Stimulated activated effector memory CD8-positive, alpha-beta T cell treated with anti-CD3 and anti-CD28 coated beads, Interleukin-12 subunit alpha, Interleukin-12 subunit beta, amount 100 ng/mL, for 72 hours (primary cell): ENCODE measurements at places on chromosomes 7 and 10.

DNA sequence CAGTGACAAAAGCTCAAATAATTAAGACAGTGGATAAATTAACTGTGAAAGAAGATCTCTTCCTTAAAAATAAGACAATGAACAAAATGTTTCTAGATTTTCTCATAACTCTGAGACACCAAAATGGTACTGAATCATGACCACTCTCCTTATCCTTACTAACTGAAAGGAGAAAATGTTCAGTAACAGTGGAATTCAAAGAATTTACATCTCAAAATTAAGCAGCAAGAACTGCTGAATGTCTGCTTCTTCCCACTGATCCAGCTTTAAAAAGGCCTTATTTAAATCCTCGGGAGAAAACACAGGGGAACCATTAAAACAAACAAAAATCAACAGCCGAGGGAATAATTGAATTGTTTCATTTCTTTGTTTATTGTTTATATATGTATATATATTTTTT, 27.3 kb upstream of the PLXDC2 start:
- DNase-seq = no peak

GRCh38 chr7:105656922-105657521, 75.7 kb upstream of the EFCAB10 start:
- peak; percentile 73 for DNase-seq

GRCh38 chr10:21989453-21990154, 13.9 kb downstream of the DNAJC1 start:
- DNase-seq = peak; percentile 55

DNA sequence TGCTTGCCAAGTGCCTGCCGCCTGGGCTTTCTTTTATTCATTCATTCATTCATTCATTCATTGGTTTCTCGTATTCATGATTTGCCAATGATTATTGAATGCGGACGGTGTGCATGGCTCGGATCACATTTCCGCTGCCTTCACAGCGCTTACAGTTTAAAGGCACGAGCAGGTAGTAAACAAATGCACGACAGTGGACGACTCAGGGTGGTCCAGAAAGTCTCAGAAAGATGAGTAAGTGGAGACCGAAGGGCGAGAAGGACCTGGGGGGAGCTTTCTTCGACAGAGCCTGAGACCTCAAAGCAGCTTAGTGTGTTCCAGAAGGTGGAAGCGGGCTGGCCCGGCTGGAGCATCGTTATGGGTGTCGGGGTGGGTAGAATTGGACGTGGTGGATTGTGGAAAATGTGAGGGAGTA, 506 bp downstream of the MCM10 start:
- no peak for DNase-seq

GRCh38 chr7:101186844-101187428, 6.8 kb upstream of the NAT16 start:
- DNase-seq = no peak

DNA sequence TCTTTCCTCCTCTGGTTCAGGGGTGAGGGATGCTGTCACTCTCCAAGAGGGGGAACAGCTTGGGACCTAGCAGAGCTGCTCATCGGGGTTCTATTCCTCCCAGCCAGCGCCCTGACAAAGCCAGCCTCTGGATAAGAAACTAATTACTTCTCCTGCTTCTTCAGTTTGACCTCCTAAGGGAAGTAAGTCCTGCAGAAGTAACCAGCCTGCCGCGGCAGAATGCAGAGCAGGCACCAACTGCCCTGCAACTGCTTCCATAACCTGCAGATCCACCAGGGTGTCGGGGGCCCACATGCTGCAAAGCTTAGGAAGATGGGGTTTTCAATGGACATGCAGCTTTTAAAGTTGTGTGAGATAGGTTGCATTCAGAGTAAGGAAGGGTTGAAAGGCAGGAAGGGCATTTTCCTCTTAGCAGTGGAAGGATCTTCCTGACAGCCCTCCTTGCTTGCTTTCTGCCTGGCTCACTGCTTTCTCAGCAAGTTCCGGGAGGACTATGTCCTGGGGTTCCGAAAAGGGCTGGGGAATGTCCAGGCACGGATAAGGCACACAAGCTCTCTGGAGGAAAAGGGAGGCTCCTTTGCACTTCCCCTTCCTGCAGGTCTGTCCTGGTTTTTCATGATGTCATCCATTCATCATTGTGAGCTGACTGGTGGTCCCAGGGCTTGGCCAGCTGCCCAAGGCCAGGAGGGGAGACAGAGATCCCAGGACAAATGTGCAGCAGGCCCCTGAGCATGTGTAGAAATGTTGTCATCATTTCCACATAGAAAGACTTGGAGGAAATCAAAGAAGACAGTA, 24.3 kb upstream of the CALU start:
- DNase-seq = no peak

DNA sequence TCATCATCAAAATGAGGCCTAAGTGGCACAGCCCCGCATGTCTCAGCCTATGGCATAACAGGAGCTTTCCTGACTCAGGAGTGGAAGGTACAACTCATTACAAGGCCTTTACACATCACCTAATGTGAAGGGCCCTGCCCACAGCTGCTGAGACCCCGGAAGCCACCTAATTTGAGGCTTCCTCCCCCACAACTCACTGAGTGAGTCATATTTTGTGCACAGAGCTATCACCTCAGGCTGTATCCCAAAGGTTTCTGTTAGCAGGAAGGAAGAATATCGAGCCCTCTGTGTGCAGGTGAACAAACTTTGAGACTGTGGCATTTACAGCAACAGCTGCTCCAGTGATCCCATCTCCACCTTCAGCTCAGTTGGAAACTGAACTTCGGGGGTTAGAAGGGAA, 20.6 kb downstream of the HTR5A start:
- no peak for DNase-seq

- no peak for DNase-seq
These were observed 7.1 kb upstream of the SEMA3E start for GRCh38 chr7:83655951-83656556.

DNA sequence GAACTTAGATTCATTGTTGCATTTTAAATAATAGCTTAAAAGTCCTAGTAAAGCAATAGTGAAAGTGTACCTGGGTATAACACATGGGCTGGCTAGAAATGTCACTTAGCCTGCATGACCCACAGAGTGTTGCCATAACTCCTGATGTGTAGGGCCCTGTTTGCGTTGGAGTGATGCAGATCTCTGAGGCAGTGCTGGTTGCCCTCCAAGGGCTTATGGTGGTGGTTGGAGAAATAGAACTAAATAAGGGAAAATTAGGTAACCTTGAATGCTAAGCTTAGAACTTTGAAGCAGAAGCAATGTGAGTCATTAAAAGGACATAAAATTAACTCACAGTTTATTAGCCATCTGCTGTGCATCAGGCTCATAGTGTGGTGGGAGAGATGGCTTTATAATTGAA, 105.7 kb downstream of the CCNY start:
- no peak for DNase-seq

DNA sequence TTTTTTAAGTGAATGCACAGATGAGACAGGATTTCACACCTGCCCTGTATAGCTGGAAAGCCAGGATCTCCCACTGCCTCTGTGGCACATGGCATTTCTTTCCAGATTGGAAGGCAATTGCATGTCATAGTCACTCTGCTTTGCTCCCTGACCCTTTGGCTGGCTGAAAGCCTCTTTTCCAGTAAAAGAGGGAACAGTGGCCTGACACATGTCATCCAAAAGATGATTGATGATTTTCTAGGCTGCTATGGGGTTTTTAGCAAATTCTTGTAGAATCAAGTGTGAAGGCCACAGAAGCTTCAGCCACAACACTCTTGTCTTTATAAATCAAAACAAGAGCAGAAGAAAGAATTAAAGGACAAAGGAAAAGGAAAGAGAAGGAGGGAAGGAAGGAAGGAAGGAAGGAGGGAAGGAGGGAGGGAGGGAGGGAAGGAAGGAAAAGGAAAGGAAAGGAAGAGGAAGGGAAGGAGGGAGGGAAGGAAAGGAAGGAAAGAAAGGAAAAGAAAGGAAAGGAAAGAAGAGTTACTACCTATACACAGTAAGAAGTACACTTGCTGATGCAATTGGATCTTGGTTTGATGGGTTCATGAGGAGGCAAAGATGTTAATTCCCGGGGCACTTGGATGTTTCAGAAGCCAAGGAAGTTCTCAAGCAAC, 158.9 kb upstream of the FRMD4A start:
- DNase-seq = peak; percentile 18

DNA sequence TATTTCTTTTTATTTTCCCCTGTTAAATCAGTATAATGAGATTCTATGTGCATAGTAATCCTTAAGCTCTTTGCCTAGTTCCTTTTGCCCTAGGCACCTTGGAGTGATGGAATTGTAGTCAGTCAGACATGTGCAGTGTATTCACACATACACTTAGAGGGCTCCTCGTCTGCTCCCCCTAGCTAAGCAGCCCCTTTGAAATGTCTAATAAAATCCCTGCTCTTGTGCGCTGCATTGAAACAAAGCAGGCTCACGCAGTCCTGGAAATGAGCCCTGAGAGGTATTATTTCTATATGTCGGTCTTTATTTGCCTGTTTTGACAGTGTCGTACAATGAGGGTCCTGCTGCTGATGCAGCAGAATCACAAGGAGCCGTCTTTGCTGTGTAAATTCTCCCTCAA, 258.7 kb downstream of the AUTS2 start:
- no peak for DNase-seq

- no peak for DNase-seq
These were observed 17.8 kb downstream of the CELF2 start for GRCh38 chr10:11035301-11035991.

GRCh38 chr10:109737626-109738025, 185.7 kb downstream of the XPNPEP1 start:
- no peak for DNase-seq

DNA sequence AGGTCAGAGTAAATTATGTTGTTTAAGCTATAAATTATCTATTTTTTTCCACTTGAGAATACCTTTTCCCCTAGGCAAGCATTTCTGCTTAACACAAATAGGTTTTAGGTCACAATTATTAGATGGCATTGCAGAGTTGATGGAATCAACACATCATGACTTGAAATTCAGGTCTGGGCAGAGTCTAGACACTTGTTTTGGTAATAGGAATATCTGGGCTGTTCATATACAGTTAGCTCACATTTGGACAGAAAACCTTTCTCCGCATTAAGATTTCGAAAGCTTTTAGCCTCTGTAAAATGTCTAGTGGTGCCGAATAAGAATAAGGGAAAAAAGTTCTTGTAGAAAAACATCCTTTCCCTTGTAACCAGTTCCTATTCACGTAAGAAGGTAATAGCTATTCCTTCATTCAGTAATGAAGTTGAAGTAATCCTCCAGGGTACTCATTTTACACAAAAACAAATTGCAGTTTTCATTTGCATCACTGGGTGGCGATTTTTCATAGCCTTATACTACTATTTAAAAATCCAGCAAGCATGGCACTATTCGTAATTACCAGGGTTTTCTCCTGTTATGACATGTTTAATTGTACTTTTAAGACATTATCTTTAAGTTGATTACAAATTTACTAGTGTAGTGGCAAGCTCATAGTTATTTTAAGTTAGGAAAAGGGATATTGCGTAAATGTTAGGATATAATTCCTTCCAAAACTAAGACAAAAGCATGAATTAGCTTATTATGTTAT, 37.0 kb downstream of the RPA3 start:
- no peak for DNase-seq

- DNase-seq = no peak
These were observed 13.2 kb downstream of the ARHGAP19 start for GRCh38 chr10:97279121-97279815.

GRCh38 chr7:96310110-96310509, 11.8 kb downstream of the SLC25A13 start:
- no peak for DNase-seq

- DNase-seq = no peak
These were observed 39.4 kb downstream of the PLAU start for GRCh38 chr10:73950155-73950948.

GRCh38 chr7:49403844-49404243, 369.6 kb upstream of the VWC2 start:
- DNase-seq = no peak

DNA sequence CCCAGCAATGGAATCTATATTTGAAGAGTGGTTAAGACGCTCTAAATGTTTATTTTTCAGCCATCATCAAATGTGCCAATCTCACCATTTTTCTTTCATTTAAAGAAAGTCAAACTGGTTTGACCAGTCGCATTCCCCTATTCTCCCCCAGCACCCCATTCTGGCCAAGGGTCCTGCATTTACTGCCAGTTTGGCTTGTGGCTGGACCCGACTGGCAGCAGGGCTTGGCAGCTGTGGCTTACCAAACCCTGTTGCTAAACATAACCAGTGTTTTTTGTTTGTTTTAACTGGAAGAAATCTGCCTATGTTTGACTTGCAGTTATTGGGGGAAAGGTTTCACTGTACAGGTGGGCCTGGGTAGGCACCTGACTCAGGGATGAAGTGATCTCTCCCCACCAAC, 116.3 kb downstream of the CYP26A1 start:
- no peak for DNase-seq

- no peak for DNase-seq
These were observed 172.5 kb upstream of the SVIL start for GRCh38 chr10:29807163-29807806.

GRCh38 chr7:32611201-32612099, 116.2 kb downstream of the AVL9 start:
- no peak for DNase-seq

DNA sequence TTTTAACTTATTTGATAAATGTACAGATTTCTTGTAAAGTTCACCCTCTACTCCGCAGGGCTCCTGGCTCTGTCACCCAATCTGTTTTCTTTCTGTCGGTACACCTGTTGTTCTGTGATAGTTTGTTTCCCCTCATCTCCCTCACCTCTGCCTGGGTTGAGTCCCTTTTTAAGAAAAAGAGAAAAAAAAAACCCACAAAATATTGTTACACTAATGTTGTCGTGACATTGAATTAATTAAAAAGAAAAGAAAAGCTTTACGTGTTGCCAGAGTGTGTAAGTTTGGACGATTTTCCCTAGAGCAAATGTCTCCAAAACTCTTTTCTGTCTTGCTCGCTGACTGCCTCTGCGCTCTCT, 3.4 kb downstream of the HMX3 start:
- DNase-seq = no peak

DNA sequence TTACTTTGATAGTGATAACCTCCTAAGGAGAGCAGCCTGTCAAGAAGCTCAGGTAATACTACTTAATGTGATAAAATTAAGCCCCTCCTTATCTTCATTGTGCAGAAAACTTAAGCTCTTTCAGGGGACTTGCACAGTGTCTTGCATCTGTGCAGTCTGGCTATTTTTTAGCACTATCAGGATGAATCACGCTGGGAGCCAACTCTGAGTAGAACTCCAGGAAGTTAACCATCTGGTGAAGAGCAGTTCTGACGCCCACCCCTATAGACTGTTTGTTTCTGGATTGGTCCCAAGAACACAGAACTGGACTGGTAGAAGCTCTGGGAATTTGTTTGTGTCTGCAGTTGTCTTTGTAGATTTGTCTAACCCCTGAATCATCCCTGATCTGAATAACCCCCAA, 41.9 kb downstream of the AGK start:
- DNase-seq = no peak

GRCh38 chr10:47121336-47121735, 178.7 kb upstream of the GDF10 start:
- no peak for DNase-seq

DNA sequence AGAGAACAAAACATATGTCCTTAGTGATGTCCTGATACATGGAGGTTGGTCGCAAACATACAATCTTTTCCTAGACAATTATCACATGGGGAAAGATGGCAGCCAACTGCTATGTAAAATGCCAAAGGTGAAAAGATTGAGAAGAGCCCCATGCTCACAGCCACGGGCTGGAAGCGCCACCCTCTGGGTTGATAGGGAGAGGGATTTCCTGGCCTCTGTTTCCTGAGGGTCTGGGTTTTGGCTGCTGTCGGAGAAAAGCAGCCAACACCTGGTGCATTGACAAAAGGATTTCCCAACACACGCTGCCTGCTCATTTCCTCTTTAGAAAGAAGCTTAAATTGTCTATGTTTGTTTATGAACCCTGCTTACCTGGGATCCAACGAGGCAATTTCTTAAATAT, 43.8 kb downstream of the ITIH5 start:
- DNase-seq = no peak
